ENCODE measurements at places on chromosomes 12 and 14.

- no peak for DNase-seq
These were observed 377.9 kb downstream of the CCDC91 start for GRCh38 chr12:28568118-28568517.

DNA sequence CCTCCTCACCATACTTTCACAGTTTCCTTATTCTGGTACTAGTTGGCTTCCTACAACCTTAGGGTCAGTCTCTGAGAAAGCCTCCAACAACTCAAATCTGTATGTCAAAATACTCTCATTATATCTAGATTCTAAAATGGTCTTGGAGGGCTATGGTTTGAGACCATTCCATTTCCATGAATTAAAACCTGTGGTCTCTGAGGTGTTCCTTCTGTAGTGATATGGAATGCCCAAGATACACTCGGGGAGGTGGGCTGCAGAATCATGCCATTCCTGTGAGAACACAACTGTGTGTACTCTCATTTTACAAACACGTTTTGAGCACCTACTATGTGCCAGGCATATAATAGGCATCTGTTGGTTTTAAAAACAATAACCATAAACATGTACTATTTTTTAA lies 74.0 kb downstream of the FERMT2 start:
- DNase-seq, result no peak

DNA sequence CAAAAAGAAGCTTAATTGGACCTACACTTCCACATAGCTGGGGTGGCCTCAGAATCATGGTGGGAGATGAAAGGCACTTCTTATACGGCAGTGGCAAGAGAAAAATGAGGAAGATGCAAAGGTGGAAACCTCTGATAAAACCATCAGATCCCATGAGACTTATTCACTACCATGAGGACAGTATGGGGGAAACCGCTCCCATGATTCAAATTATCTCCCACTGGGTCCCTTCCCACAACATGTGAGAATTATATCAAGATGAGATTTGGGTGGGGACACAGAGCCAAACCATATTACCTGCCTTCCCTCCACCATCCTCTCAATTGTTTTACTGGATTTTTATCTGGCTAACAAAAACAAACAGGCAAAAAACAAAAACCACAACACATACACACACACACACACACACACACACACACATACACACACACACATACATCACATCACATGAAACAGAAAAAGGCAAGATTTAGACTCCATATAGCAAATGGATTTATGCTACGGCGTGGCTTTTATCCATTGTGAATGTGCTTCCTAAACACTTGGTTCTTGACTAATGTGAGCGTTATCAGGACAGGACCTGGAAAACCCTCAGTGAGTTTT lies 66.7 kb downstream of the ZFP36L1 start:
- no peak for DNase-seq

- no peak for DNase-seq
These were observed 477.0 kb downstream of the SOX5 start for GRCh38 chr12:23472329-23472971.
